Activated effector memory CD4-positive, alpha-beta T cell treated with anti-CD3 and anti-CD28 coated beads, Interleukin-2, amount 50 U/mL, for 16 hours (primary cell): ENCODE measurements at places on chromosomes 2 and 18.

DNA sequence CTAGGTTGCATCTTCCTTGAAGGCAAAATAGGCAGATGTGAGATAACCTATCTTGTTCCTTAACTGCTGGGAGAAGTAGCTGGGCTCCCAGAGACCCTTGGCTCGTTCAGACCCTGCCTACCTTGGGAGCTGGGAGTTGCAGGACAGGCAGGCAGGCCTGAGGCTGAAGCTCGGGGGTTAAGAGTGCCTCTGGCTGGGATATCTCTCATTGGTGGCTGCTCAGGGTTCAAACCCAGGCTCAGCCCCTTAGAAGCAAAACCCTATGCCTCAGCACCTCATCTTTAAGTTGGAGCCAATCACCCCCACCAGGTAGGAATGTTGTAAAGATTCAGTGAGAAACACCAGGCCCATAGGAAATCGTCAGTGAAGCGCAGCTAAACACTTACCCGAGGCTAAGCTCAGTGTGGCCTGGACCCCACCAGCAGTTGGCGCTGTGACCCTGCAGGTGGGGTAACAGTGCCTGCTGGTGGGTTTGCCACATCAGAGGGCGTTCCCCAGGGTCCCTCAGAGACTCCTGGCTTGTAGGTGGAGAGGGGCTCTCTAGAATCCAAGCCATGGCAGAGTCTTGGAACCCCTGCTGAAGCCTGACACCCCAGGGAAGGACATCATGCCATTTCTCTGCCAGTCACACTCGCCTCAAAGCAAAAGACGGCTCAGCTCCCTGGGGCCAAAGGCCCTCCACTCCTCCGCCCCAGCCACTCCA is 54.6 kb upstream of the GPR17 start:
- DNase-seq: peak; percentile 84

- DNase-seq: no peak
Measured at GRCh38 chr2:138620431-138620830, 118.9 kb downstream of the SPOPL start.

DNA sequence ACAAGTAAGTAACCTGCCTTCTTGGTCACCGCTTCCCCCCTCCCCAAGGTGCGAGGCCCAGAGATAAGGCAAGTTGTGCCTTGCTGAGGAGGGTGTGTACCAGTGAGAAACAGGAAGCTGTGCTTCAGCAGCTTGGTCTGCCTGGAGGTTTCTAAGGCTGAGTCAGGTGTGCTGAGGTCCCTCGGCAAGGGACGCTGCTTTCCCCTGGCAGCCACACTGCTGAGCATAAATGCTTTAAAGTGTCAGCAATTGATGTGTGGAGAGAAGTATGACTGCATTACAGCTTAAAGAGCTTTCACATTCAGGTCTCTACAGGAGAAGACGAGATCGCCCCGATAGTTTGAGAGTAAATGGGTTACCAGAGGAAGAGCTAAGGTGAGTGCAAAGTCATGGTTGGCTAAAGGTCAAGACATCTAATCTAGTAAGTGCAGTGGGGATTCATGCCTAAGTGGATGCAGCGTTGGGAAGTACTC is 86.9 kb downstream of the LIMS1 start:
- peak; percentile 91 for DNase-seq

DNA sequence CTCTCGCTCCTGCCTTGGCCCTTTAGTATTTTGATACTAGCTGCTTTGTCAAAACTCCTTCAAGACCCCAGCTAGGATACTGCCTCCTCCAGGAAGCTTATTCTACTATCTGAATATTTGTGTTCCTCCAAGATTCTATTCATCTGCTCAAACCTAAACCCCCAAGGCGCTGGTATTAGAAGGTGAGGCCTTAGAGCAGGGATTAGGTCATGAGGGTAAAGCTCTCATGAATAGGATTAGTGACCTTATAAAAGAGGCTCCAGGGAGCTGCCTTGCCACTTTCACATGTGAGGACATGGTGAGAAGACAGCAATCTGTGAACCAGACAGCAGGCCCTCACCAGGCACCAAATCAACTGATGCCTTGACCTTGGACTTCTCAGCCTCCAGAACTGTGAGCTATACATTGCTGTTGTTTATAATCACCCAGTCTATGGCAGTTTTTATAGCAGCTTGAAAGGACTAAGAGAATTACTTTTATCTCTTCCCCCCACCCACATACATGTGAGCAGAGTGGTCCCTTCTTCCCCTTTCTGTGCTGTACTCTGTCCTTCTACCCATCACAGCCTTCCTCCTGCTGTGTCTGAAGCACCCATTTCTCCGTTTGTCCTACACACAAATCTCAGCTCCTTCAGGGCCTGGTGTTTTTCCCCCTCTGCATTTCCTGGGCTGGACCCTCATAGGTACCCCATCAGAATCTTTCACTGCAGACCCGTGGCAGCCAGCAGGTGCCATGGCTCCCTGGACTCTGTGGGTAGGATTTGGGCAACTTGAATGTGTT is 54.5 kb downstream of the HS1BP3 start:
- peak; percentile 19 for DNase-seq

DNA sequence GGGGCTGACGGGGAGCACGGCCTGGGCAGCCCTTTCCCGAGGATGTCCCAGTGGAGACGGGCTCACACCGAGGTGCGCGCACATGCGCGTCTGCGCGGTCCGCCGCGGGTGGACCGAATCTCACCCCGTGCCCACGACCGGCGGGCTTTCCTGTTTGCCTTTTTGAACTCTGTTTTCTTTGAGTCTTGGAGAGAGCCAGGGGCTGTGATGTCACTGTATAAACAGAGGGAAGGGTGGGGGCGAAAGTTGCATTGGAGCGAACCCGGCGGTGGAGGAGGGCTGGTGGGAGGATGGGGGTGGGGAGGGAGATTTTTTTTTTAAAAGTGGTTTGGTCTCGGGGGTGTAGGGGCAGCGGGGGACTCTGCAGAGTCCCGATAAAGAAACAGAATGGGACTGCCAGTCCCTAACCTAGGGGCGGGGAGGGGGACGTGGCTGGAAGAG is 141.2 kb upstream of the CTAGE1 start:
- no peak for DNase-seq
